ENCODE measurements at places on chromosomes 16 and 17.

DNA sequence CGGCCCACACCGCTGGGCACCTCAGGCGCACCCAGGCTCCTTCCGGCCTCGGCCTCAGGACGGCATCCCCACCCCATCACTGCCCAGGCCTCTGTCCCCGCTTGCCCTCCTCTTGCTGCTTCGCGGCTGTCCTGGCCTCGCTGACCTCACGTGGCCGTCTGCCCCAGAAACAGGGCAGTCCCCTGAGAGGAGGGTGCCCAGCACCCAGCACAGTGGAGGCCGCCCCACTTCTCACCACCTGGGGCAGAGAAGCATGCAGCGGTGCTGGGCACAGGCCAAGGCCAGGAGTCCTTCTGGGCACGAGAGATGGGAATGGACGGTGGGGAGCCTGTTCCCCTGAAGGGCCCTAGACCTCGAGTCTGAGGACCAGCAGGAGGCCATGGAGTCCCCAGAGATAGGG is 8.9 kb downstream of the HAGH start:
- DNase-seq: no peak

DNA sequence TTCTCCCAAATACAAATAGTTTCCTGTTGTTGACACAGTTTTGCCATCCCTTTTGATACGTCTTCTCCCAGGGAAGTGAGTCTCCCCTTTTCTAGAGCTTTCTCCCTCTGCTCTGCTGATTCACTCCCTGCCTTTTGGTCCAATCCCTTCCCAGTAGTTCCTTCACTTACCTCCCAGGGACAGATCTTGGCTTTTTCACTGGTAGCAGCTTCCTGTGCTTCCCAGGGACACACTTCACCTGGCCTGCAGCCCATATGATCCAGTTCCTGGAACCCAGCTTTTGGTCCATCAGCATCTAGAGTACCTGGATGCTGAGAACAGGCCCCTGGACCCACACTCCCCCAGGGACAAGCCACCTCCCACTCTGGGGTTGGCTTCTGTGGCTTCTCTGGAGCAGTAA is 15.8 kb downstream of the GPR179 start:
- no peak for DNase-seq

DNA sequence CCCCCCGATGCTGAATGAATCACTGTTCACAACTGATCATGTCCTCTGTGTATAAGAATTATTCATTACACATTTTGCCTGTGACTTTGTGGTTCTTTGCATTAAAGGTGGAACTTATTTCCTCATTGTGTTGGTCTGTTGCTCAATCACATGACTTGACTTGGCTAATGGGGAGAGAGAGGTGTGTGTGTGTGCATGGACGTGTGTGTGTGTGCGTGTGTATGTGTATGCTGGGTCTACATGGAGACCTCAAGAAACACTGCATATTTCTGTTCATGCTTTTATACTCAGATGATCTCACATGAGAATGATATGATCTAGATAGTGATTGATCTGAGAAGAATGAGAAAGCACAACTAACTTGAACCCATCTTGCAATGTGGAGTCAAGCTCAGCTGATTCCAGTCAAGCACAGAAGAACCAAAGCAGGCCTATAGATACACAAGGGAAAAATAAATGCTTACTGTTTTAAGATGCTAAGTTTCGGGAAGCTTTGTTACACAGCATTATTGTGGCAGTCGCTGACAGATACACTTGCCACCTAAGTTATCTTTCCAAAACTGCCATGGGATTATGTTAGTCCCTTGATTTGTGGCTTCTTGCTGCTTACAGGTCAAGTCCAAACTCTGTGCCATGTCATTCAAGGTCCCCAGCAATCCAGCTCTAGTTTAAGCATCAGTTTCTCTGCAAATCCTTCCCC is 167.9 kb upstream of the ZFHX3 start:
- DNase-seq: no peak

DNA sequence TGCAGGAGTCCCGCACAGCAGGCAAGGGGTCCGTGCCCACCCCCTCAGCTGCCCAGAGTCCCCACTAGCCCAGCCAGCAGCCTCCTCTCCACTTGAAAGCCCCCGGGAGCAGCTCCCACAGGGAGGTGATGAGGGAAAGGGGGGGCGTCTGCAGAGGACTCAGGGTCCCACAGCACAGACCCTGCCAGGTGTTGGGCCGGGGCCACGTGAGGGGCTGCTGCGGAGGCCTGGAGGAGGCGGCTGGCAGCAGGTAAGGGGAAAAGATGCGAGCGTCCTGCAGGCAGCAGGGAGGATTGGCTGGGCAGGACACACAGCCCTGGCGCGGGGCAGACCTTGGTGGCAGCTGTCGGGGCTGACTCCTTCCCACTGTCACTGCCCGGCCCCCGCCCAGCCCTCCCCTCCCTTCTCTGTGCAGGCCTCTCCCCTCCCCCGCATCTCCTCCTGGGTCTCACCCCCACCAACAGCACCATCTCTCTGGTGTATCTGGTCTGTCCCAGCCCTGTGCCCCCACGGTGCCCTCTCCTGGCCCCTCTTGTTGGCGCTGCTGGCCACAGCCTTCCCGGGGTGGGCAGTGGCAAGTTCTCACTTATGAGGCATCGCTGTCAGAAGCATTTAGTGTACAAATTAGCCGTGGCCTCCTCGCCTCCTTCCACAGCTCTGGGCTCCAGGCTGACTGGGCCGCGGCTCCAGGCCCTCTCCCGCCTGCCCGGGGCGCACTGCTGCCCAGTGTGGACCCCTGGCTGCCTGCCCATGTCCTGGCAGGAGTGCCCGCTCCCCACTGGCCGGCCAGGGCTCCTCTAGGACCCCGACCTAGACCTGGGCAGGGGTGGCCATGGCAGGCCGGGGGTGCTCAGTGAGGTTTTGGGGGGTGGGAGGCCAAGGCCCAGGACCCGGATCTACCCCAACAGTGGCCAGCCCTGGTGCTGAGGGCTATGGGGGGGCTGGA is 4.4 kb upstream of the PRR35 start:
- no peak for DNase-seq

GRCh38 chr16:85582229-85582991 is 30.7 kb upstream of the GSE1 start:
- no peak for DNase-seq

- no peak for DNase-seq
Observed at GRCh38 chr17:64171041-64171440, 41.1 kb upstream of the ERN1 start.

GRCh38 chr16:68005786-68006286 is 6.6 kb upstream of the DPEP2 start:
- no peak for DNase-seq

DNA sequence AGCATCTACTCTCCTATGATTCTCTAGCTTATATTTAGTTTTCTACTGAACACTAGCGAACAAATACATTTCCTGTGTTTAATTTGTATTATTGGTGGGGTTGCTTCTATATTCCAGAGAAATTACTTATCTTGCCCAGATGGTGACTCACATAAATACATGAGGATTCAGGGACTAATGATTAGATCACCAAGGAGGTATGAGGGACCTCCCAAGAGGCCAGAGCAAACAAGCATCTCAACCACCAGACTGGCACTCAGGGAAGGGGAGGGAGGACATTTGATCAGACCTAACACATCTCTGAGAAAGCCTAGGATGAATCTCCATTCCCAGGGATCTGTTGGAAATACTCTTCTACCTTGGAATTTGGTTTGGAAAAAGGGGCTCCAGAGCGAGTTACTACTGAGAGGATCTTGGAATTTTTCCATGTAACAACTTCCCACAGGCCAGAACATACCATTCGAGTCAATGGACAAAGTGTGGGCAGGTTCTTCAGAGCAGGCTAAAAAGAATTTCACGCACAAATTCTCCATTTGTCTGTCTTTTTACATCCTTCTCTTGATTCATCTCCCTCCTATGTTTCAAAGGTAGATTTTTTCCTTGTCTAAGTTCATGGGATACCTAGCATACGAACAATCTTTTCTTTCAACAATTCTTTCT is 262.6 kb upstream of the MYOCD start:
- DNase-seq: no peak

GRCh38 chr16:4981473-4981872 is 23.3 kb downstream of the SEC14L5 start:
- DNase-seq: no peak

GRCh38 chr17:31297090-31297489 is at the start of gene OMG:
Gene OMG, minus strand, starts transcription at chr17:31297239. Its CDS starts 908 bp downstream, at chr17:31296331.
- DNase-seq: no peak

DNA sequence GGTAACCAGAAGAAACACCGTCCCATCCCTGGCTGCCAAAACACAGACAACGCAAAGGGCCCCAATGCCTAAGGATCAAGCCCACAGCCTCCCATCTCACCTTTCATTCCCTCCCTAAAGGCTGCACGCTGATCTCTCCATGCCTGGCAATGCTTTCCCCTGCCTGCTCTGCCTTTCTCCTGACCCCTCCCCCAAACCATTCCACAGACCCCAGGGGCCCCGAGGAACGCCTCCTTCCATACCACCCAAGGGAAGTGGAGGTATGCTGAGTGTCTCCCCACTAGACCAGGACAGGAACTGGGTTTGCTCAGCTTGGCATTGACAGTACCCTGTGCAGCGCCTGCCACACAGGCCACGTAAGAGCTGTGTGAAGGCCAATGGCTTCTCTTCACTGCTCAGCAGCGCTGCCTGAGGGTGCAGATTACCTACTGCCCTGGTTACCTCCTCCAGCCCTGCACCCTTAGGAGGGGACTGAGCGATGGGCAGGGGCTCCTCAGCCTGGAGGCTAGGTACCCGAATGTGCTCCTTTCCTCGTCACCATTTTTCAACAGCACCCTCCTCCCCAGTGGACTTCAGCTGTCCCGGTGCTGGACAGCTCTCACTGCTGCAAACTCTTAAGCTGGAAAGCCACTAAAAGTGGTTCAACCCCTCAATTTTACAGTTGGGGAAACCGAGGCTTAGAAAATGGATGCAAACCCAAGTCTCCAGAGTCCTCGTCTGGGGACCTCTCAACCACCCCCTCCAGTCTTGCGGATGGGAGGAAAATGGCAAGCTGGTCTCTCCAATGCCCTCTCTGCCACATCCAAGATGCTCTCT is 45.0 kb downstream of the SRCIN1 start:
- no peak for DNase-seq

GRCh38 chr16:78916928-78917545 is 683.5 kb downstream of the MAF start:
- no peak for DNase-seq

DNA sequence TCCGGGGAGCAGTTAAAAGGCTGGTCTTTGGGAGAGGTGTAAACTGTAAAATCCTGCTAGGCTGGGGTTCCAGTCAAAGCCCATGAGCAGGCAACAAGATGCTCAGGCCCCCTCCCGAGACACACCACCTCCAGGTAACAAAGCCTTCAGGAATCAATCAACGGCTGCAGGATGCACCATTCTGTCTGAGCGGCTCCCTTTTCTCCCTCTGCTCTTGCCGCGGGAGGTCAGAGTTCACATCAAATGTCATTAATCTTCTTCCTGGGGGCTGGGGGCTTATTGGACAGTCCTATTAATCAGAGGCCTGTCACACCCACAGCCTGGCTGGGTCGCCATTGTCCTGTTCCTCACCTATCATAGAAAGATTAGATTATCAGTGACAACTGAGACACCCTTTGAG is 11.9 kb upstream of the CCDC182 start:
- no peak for DNase-seq

DNA sequence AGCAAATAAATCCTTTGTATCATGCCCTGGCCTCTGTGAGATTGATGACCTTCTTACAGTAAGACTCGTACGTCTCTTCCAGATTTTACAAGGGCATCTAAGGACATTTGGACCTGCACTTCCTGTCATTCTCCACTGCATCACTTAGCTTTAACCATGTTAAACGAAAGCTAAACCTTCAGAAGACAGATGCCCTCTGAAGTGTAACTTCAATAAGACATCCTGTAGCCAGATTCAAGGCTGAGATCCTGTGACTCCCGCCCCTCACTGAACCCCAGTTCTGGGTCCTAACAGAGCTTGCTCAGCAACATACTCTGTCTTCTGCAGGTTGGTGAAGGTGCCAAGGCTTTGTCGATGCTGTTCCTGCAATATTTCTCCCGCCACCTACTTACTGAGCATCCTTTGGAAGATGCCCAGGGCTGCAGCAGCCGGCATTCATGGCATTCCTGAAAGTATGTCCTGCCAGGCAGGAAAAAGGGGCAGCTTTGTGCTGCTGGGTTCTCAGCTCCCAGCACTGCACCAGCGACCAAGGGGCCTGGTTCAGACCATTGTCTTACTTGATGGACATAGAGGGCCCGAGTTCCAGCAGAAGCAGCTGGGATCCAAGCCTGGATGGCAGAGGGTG is 131.1 kb downstream of the AXIN2 start:
- no peak for DNase-seq

- DNase-seq: peak; percentile 37
Observed at GRCh38 chr16:28845761-28846079, 428 bp downstream of the TUFM start.

GRCh38 chr16:12062343-12063003 is 85.9 kb downstream of the SNX29 start:
- DNase-seq: no peak

- DNase-seq: no peak
Observed at GRCh38 chr16:86665319-86665675, 86.9 kb downstream of the FOXL1 start.

- no peak for DNase-seq
Observed at GRCh38 chr17:30996486-30996885, 25.6 kb downstream of the RNF135 start.

GRCh38 chr17:63492940-63493339 is 16.1 kb downstream of the ACE start:
- no peak for DNase-seq

Data from liver (tissue), 10 donors.